Tibial nerve (tissue), 4 donors: ENCODE measurements at places on chromosomes 3 and 15.

- DNase-seq, result no peak
Observed at GRCh38 chr3:72384602-72385001, 463.6 kb downstream of the SHQ1 start.

DNA sequence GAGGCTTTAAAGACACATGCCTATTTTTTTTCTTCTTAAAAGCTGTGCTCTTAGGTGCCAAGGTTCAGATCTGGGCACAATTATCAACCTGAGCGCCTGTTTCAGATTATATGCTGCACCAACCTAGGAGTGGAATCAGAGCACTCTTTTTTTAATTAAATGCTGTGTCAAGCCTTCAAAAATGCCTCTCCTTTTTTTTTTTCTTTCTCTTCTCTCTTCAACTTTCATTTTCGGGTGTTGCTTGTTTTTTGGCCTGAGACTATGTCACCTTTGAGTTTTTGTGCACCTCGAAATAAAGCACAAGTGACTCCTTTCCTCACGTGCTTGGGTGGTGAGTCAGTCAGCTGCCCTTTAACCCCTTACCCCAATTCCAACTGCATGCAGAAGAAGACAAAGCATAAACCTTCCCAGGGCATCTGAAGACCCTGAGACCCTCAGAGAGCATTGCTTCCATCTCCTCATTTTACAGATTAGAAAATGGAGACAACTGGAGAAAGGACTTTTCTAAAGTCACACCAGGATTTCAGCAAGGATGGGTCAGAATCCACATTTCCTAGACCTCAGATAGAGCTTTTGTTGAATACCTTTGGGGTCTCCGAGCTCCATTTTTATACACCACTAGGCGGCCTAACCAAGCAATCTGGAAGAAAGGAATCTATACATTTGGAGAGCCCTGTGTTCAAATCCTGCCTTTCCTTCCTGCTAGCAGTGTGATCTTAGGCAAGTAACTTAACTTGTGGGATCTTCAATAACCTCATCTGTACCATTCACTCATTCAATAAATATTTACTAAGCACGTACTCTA, 631 bp upstream of the PRICKLE2 start:
- no peak for DNase-seq

DNA sequence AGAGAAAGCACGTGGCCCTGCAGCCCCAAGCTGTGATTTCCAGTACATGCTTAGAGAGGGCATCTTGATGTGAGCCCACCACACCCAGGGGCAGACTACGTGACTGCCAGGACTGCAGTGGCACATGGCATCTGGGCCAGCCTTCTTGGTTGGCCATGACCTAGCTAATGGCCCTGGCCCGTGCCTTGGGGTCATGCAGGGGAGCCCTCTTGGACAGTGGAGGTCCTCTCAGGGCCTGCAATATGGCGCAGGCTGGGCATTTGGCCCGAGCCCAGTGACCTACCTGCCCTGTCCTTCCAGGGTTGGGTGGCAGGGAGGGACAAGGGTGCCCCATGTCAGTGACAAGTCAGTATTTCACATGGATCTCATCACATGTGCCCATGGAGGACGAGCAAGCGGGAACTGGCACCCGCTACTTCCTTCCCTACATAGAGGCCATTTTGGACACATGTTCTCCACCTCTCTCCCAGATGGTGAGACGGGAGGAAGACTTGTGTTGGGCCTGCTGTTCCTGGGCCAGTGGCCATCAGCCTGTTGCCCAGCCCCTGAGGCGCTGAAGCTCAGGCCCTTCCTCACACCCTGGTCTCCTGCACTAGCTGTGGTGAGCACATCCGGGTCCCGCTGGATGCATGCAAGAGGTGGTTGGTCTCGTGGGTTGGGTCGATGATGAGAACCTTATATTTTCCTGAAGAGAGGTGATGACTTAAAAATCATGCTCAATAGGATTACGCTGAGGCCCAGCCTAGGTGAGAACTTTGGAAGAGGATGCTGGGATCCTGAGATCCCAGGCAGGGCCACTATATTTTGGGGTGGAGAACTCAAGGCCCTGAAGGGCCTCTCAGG, 195.6 kb downstream of the UBE3A start:
- DNase-seq, result no peak

DNA sequence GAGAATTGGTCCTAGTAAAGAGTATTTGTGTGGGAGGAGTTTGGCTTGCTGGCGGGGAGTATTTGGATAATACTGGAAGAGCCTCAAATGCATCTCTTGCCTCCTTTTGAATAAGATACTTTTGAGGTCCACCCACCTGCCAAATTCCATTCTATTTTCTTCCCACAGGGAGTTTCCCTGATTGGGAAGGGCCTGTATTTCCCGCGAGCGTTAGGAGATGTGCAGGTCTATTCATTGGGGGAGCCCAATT, 406 bp upstream of the RASA2 start:
- DNase-seq, result peak; percentile 30

DNA sequence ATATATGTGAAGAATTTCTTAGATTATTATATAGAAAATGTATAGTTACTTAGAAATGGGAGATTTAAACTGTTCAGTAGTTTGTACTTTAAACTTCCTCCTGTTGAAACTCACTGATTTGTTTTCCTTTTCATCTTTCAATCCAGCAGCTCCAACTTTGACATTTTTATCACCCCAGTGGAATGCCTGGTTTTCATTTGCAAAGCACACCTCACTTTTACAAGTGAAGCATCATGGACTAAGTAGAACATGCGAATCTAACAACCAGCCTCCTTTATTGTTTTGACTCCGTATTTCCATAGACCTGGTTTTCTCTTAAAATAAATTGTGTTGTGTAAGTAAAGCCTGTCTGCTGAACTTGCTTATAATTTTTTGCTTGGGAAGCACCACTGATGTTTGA, 97.8 kb upstream of the ROBO2 start:
- DNase-seq, result no peak

DNA sequence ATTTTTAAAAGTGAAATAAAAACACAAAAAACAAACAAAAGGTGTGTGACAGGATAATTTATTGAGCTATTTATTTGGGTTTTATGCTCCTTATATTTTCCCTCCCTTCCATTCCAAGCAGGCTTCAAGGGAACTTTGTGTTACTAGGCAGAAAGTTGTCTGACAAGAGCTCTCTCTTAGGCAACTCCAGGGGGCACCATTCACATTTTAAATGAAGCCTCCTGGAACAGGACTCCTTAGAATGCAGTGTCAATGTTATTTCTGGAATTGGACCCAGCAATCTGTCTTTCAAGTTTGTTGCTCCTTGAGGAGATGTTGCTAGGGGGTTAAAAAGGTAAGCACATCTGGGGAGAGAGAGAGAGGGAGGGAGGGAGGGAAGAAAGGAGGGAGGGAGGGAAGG, 5.4 kb upstream of the RFX7 start:
- no peak for DNase-seq
